ENCODE measurements at places on chromosomes 5 and 9.

- no peak for DNase-seq
These were observed 416.8 kb downstream of the IRX2 start for GRCh38 chr5:2334719-2335118.

DNA sequence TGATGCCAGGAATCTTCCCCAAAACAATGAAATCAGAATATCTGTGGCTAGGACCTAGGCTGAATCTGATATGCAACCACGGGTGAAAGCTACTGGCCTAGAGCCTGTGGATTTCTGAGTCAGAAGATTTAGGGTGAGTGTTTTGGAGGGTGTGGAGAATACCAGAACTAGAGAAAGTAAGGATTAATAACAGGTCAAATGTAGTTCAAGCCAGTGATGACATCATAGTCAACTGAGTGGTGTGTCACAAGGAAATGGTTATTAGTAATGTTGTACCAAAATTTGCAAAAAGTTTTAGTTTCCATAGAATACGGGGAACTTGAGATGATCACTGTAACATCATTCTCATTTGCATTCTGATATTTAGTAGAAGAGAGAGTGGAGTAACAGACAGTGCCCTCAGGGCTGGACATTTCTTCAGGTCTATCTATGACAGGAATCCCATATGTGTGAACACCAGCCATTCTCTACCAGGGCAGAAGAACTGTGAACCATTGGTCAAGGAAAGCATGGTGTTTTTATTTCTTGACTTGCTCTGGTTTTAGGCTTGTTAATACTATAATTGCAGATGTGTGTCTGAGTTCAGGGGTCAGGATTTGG is 3.7 kb downstream of the GALNT12 start:
- no peak for DNase-seq

DNA sequence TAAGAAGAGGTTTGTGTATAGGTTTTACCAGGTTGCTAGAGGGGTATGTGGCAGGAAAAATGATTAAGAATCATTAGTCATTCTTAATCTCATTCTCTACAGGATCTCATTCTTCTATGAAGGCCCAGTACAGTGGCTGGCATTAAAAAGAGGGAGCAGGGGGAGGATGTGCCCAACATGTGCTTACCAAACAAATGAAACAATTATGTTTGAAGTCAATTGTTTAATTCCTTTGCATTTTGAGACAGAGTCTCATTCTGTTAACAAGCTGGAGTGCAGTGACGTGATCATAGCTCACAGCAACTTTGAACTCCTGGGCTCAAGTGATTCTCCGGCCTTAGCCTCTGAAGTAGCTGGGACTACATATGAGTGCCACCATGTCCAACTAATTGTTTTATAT is 23.0 kb downstream of the FNIP1 start:
- DNase-seq: no peak

DNA sequence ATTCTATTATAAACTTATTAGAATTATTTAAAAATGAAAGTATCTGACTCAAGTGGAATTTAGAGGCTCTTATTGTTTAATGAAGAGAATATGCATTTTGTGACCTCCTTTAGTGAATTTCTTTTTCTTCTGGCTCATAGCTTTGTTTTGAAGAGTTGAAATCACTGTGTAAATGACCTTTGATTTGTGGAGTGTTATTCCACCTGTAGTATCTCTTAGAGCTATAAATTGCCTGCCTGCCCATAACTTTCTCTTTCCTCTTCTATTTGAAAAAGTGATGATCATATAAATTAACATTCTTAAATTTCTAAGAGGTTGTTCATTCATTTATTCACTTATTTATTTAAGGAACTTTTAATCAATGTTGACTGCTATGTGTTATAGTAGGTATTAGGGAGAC is 16.1 kb downstream of the CSNK1G3 start:
- DNase-seq: no peak

- no peak for DNase-seq
These were observed 17.9 kb upstream of the DAPK1 start for GRCh38 chr9:87479801-87480201.

DNA sequence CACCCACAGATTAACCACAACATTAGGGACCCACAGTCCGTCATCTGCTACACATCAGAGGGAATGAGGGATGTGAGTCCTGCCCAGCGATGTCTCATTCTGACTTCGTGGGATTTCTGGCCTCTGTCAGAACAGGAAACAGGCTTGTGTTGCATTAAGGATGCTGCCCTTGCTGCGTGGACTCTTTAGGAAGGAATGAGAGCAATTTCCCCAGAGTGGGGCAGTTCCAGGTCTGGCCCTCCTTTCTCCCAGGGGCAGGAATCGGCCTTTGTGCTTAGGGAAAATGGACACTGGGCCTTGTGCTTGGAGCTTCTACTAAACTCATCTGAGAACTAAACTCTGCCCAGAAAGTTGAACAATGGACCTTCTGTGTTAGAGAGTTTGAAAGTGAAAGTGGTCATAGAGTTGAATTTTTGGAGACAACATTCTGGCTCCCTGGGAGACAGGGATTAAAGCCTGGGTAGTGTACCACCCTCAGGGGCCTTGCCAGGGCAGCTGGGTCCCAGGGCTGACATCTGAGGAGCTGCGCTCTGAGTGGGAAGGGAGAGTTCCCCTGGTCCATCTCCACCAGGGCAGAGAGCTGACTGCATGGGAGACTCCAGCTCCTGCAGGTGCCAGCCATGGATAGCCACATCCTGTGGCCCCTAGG is 37.8 kb upstream of the S1PR3 start:
- DNase-seq: no peak

DNA sequence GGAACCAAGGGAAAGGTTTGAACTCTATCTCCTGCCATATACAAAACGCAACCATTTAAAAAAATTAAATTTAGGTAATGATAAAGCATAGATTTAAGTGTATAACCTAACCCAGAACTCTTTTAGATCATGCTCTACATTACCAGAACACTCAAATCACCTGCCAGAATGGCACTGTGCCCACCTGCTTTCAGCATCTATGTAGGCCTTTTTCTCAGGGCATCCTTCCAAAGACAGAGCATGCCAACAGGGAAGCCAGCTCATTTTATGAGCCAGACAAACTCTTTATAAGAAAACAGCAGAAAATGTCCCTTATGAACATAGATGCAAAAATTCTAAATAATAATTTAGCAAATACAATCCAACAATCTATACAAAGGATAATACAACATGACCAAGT is 47.9 kb upstream of the SMAD5 start:
- no peak for DNase-seq

GRCh38 chr9:95783426-95783975 is 92.0 kb upstream of the ERCC6L2 start:
- DNase-seq: no peak

DNA sequence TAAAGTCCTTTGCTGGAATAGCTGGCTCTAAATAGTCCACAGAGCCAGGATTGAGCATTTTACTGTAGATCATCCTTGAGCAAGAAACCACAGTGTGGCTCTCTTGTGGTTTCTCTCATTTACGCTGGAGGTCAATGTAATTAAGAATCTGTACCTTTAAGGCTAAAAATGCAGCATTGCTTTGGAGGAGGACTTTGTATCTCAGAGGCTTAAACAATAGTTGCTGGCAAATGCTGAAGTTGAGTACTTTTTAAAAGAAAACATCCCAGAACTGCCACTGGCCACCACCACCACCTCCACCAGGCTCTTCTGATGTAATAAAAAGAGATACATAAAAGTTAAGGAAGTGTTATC is 177.3 kb upstream of the ADAMTSL1 start:
- DNase-seq: no peak

GRCh38 chr5:15615859-15616258 is 115.9 kb downstream of the FBXL7 start:
- DNase-seq: no peak

GRCh38 chr5:10467281-10468198 is 25.9 kb downstream of the ROPN1L start:
- DNase-seq: no peak

GRCh38 chr5:177982956-177983355 is 13.1 kb downstream of the PROP1 start:
- no peak for DNase-seq

GRCh38 chr5:171623551-171624097 is 162.0 kb upstream of the SMIM23 start:
- DNase-seq: no peak

- no peak for DNase-seq
These were observed 67.8 kb downstream of the ZNF354C start for GRCh38 chr5:179128041-179128365.

DNA sequence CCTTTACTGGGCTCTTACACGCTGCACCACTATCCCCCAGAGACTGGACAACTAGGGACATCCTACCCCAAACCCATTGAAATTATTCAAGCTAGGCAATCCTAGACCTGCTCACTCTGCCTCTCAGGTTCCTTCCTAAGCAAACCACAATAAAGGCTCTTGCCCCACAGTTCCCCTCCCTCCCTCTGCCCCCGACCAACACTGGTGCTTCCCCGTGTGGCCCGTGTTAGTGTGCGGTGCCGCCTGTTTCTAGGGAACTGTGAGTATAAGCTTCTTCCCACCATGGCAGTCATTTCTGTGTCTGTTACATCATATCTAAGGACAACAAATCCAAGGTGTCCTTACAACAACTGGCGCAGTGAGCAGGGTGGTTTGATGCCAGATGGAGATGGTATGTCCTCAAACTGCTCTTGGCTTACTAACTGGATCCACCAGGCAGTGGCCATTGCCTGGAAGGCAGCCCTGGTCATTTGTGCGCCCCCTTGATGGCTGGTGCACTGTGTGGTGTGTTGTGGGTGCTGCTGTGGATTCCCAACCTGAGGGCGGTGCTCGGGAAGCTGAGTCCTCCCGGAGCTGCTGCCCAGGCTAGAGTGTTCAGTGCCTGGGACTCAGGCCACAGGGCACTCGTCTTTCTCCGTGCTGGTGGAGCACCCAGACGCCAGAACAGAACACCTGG is 8.4 kb upstream of the MXD3 start:
- DNase-seq: peak; percentile 58

GRCh38 chr9:137739371-137740309 is 120.8 kb downstream of the EHMT1 start:
- no peak for DNase-seq

Data from activated CD8-positive, alpha-beta T cell treated with anti-CD3 and anti-CD28 coated beads for 36 hours (primary cell).